ENCODE measurements at places on chromosomes 6 and 20. TPM values are rescaled to one million over a fixed set of nuclear protein-coding genes. Genes with fewer than 3 reads are reported as not detected.

- no peak for DNase-seq
Observed at GRCh38 chr20:13665709-13666395, 27.1 kb upstream of the TASP1 start.

GRCh38 chr6:32842690-32843089 lies 1.2 kb downstream of the PSMB8 start:
- no peak for DNase-seq

DNA sequence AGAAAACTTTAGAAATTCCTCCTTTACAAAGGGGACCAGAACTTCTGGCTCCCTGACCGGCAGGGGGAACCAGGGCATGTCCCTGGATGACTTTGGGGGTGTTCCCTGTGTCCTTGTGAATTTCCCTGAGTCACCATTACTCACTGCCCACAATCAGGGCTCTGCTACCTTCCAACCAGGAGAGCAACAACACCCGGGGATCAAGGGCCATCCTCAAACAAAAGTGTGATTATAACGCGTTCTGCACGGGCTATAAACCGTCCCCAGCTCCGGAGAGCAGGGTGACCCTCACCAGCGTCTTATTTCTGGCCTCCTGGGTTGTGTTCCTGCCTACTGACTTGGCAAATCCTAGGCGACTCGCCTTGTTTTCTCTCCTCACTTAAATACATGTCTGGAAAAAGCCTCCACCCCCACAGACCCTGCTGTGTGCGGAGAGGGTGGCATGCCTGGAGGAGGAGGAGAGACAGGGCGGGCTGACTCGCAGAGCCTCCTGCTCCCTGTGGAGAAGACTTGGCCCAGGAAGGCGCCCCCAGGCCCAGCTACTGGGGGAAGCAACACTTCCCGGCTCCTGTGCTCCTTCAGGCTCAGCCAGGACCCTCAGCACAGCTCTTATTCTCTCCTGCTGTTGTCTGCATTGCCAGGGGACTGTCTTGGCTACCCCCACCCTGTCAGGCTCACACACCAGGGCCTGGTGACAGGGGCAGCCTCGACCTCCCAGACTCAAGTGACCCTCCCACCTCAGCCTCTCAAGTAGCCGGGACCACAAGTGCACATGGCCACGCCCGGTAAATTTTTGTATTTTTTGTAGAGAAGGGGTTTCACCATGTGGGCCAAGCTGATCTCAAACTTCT lies 54.1 kb downstream of the FGD2 start:
- DNase-seq, result no peak

DNA sequence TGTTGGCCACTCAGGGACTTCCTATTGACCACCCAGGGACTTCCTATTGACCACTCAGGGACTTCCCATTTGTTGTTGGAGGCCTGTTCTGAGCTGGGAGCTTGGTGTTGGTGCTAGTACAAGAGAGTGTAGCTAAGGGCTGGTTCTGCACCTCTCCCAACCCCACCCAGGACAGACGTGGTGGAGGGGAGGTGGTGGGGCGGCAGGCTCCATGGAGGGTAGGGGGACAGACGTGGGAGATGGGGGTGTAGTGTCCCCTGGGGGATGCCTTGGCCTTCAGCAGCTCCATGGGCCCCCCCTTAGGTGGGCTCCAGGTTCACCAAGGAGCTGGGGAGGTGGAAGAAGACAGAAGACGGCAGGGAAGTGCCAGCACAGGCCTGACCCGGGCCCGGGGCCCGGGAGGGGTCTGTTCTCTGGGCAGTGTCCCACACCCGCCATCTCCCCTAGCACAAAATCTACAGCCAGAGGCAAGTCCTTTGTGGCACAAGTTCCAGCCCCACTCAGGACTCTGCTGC lies 33.9 kb downstream of the CHRNA4 start:
- no peak for DNase-seq

GRCh38 chr6:47527274-47527673 lies 49.7 kb downstream of the CD2AP start:
- DNase-seq, result no peak

EEF1A2 gene
- total RNA-seq, result 21.0 TPM

METTL24 gene
- total RNA-seq, result 4.0 TPM

LY6G6D gene
- total RNA-seq, result not detected

POFUT1 gene
- 12.2 TPM for total RNA-seq
